ENCODE measurements at places on chromosomes 5 and 9. TPM values are rescaled to one million over a fixed set of nuclear protein-coding genes. Genes with fewer than 3 reads are reported as not detected.

- no peak for DNase-seq
- H3K27me3 ChIP-seq = no peaks in the 10 kb centered on the region
- peaks cover 2% of the 10 kb centered on the region for H3K4me1 ChIP-seq
- no peak overlapping the region for H3K27ac ChIP-seq
- H3K4me3 ChIP-seq = no peak overlapping the region
Observed at GRCh38 chr5:171366645-171367044, 21.0 kb upstream of the NPM1 start.

HK3 gene
- total RNA-seq = 56.1 TPM

DNA sequence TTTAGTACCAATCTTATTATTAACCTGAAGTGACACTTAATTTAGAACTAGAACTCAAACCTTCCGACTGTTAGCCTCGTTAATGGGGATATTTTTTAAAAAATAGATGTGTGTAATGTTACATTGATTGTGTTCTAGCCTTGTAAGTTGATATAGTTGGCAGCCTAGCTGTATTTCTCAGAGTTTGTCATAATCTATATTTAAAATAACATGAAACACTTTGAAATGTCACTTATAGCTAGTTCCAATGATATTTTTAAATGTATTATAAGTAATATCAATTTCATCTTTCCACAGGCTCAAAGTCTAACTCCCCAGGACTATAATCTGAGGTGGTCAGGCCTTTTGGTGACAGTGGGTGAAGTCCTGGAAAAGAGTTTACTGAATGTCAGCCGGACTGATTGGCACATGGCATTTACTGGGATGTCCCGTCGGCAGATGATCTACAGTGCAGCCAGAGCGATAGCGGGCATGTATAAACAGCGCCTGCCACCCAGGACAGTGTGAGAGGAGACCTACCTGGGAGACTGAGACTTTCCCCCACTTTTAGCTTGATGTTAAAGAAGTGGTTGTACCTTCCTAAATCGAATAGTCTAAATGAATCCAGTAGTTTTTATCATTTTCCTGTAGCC is 34.1 kb downstream of the PRRC1 start:
- DNase-seq = no peak
- H3K27me3 ChIP-seq = no peaks in the 10 kb centered on the region
- H3K4me3 ChIP-seq = no peak overlapping the region
- no peak overlapping the region for H3K27ac ChIP-seq
- no peaks in the 10 kb centered on the region for H3K4me1 ChIP-seq

MYOZ3 gene
- total RNA-seq = not detected

HMGCS1 gene
- 85.8 TPM for total RNA-seq

C1QTNF3 gene
- 11.3 TPM for total RNA-seq

DNA sequence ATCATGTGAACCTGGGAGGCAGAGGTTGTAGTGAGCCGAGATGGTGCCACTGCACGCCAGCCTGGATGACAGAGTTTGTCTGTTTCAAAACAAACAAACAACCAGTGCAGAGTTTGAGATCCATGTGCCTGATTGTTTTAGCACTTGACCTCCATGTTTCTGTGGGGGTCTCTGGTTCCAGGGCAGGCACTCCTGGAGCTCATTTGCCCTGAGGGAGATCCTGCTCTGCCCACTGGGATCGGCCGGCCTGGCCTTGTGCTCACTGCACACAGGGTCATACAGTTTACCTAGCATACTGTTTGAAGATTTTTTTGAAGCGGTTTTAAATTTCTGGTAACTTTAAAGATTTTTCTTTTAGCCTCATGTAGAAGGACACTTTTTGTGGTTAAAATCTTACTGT is 78.4 kb downstream of the EHMT1 start:
- peaks cover 31% of the 10 kb centered on the region for H3K4me1 ChIP-seq
